RWPE2 (cell line): ENCODE measurements at places on chromosomes 3 and 15.

DNA sequence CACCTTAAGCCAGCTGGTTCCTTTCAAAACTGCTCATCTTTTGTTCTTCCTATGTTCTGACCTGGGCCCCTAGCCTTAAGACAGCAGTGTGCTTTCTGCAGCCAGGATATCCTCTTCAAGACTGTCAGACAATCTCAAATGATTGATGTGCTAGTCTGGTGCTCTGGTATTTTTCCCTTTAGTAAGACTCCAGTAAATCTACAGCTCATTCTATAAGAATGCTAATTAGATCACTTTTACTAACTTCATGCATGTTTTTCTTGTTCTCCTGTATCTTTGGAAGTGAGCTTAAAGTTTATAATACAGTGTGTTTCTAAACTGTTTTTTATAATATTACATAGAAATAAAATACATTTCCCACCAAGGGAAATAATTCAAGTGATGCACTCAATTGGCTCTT is 220.9 kb upstream of the NANOGP8 start:
- no peaks in the 10 kb centered on the region for H3K36me3 ChIP-seq
- DNase-seq: no peak
- H3K4me3 ChIP-seq: no peak overlapping the region
- peak overlapping the region; percentile 96 for H3K27ac ChIP-seq
- H3K27me3 ChIP-seq: no peaks in the 10 kb centered on the region
- peaks cover 61% of the 10 kb centered on the region for H3K4me1 ChIP-seq

DNA sequence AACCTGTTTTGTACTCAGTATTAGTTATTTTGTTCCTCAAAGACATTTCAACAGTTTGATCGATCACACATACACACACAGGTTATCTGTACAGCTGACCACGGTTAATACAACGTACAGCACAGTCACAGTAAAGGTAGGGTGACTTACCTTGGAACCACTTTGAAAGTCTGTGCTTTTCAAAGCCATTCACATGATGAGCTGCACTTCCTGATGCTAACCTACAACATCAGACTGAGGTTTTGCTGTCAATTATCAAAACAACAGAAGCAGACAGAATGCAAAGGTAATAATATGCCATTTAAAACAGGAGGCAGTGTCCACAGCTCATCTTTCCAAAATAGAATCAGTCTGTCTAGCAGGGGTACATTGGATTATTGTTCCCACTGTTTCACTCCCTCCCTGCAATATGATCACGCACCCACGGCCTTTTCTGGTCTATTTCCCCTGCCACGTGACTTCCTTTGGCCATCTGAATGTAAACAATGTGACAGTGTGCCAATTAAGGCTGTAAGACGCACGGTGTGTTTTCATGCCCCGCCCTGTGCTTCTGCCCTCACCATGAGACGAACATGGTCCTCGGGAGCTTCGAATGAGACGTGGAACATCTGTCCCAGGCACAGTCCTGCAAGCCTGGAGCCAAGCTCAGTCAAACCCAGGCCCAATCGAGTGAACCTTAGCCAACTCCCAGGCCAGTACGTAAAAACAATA is 102.4 kb downstream of the FMN1 start:
- no peak overlapping the region for H3K27ac ChIP-seq
- H3K4me3 ChIP-seq: no peak overlapping the region
- peaks cover 13% of the 10 kb centered on the region for H3K4me1 ChIP-seq

DNA sequence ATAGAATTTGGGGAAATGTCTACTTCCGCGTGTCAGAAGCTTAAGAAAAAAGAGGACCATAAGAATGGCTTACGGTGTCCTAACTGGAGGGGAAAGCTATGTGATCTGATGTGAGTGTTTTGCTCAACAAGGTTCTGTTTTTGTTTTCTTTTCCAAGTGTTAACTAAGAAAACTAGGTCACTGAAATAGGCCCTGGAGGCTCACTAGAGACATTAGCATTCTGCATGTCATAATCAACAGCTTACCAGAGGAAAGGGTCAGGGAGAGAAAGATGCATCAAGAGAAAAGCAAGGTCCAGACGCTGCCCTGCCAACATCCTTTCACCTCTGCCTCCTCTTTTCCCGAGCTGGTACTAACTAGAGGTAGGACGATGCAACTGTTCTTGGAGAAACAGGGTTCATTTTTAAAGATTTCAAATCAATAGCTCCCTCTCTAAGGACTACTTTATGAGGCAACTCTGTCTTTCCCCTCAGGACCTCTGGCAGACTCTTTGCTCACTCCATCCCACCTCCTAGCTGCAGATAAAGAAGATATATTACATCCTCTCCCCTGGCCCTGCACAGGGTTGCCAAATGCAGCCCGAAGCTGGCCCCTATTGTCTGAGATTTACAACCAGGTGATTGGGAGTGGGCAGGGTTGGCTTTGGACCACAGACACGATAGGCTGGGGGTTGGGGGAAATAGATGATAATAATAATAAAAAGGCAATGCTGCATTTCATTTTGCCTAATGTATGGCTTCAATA is 209.9 kb upstream of the SLC2A2 start:
- no peak for DNase-seq
- H3K4me1 ChIP-seq: no peaks in the 10 kb centered on the region

DNA sequence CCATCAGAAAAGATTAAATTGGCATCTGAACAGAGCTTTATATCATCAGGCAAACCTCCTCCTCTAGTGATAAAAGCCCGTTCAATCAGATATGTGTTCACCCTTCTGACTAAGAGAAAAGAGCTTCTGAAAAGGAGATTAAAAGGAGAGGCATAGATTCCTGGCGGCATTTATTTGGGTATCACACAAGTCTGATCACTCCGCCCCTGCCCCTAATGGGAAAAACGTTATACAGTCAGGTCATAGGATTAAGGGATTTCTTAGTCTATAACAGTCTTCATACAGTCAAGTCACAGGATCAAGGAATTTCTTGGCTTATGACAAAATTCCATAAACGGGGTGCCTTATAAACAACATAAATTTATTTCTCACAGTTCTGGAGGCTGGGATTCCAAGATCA is 295.4 kb upstream of the SATB1 start:
- H3K4me3 ChIP-seq: no peak overlapping the region
- H3K4me1 ChIP-seq: no peaks in the 10 kb centered on the region
- no peak for DNase-seq
- no peaks in the 10 kb centered on the region for H3K36me3 ChIP-seq

DNA sequence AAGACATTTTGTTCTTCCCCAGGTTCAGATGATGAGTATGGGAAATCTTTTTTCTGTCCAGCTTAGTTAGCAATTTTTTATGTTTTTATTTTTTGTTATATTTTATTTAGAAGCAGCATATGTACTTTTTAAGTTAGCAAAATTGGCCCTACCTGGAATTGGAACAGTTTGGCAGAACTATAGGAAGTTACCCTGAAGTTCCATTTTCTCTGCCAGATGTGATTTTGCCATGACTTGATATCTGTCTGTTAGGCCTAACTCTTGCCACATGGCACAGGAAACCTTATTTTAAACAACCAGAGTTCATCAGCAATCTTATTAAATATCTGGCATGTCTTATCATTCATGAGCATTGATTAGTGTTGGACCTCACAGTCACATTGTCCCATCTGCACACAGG is 67.1 kb downstream of the ADAMTSL3 start:
- DNase-seq: no peak
- H3K36me3 ChIP-seq: no peaks in the 10 kb centered on the region

GRCh38 chr3:31523543-31523942 is 9.2 kb upstream of the STT3B start:
- DNase-seq: no peak
- no peaks in the 10 kb centered on the region for H3K27me3 ChIP-seq
- H3K36me3 ChIP-seq: no peaks in the 10 kb centered on the region
- no peak overlapping the region for H3K27ac ChIP-seq
- H3K4me1 ChIP-seq: no peaks in the 10 kb centered on the region

GRCh38 chr15:57025264-57025926 is 107.0 kb downstream of the TCF12 start:
- H3K36me3 ChIP-seq: no peaks in the 10 kb centered on the region
- H3K27ac ChIP-seq: peak overlapping the region; percentile 60
- no peaks in the 10 kb centered on the region for H3K27me3 ChIP-seq
- peaks cover 20% of the 10 kb centered on the region for H3K4me1 ChIP-seq

- DNase-seq: no peak
- no peaks in the 10 kb centered on the region for H3K4me1 ChIP-seq
- H3K27me3 ChIP-seq: no peaks in the 10 kb centered on the region
Measured at GRCh38 chr3:115113367-115113766, 33.7 kb downstream of the ZBTB20 start.
